ENCODE measurements at places on chromosomes 11 and 22.

DNA sequence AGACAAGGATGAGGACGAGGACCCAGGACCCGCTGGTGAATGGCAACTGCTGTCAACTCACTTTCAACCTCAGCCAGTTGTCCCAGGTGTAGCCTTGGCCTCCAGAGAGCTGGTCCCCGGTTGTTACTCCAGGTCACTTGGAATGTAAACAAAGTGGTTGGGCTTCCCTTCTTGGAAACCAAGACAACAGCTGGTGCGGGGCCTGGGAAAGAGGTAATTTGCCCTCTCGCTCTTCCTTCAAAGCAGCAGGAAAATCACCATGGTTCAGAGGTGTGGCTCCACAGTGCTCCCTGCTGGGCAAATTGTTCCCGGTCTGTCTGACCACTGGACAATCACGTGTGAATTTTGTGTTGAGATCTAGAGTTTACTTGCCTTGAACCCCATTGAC is 15.0 kb downstream of the SLC1A2 start:
- no peak for DNase-seq

DNA sequence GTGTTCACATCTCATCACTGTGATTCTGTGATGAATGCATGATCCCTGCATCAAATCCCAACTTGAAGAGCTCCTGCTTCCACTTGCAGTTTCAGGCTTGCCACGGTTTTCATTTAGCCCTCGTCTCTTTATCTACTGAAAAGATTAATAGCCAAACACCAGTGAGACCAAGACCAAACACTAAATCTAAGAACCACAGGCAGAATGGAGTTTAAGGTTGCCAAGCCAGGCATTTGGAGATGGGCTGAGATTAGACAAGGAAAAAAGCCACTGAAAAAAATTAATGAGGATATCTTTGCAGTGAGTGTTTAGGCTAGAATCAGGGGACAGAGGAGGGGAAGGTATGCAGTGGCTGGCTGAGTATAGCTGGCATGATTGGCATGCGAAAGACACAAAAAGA is 227.2 kb upstream of the BLID start:
- DNase-seq: no peak

DNA sequence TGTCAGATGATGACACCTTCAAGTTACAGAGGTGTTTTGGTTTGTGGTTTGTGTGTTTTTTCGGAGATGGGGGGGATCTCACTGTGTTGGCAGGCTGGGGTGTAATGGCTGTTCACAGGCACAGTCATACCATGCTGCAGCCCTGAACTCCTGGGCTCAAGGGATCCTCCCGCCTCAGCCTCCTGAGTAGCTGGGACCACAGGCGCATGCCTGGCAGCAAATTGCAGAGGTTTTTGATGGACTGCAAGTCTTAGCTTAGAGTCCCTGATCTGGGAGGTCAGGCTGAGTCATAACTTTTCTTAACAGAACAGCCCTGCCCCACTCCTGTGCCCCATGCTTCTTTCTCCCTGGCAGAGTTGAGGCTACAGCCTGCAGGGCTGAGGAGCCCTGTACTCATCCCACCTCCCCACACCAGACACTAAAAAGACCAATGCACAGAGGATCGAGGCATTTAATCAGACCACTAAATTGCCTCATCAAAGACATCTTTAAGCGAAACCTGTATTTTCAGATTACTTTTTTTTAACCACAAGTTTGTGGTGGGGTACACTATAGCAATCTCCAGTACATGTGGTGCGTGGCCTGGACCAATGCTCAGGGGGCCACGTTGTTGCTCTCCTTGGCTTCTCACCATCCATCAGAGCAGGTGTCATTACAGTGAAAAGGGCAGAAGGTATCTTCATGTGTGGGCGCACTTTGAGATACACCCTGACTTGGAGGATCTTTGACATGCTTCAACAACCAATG is 17.1 kb upstream of the ADORA2A start:
- DNase-seq: no peak

DNA sequence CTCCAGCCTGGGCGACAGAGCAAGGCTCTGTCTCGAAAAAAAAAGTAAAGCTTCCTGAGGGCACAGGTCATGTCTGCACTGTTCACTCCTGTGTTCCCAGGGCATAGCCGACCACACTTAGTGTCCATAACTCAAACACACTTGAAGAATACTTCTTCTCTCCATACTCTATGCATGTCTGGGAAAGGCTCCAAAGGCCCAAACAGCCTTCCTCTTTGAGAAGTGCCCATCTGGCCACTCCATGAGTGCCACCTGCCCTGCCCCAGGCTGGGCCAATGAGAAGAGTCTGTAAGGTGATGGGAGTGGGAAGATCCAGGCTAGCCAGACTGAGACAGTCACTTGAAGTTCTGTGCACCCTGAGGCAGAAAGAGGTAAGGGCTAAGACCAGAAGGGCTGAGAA is 24.7 kb downstream of the DGCR2 start:
- no peak for DNase-seq

DNA sequence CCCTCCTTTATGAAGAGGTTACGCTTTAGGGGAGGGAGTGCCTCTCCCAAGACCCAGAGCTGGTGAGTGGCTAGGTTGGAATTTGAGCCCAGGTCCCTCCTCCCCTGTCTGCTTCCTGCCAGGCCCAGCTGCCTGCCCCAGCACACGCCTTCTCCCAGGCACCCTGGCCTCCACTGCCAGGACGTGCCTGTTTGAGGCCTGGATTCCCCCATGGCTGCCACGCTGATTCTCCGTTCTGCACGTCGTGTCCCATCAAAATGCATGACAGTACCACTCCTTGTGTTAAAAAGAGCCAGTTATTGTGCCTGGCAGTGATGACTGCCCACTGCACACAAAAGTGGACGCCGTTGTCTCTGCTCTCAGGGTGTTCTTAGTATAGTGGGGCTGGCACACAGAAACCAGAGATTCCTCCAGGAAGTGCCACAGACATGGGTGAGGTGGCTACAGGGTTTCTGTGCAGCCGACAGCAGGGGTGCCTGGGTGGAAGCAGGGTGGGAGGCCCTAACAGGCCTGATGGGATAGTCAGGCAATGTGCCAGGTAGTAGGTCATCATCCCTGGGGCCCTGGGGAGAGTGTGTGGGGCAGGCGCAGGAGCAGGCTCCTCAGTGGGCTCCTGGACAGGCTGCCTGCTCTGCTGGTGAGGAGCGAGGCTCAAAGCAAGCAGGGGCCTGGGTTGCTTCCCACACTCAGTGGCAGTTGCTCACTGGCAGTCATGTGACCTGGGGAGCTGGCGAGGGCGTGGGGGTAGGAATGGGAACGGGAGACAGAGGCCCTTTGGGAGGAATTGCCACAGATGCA is 24.2 kb downstream of the MED15 start:
- DNase-seq: no peak

DNA sequence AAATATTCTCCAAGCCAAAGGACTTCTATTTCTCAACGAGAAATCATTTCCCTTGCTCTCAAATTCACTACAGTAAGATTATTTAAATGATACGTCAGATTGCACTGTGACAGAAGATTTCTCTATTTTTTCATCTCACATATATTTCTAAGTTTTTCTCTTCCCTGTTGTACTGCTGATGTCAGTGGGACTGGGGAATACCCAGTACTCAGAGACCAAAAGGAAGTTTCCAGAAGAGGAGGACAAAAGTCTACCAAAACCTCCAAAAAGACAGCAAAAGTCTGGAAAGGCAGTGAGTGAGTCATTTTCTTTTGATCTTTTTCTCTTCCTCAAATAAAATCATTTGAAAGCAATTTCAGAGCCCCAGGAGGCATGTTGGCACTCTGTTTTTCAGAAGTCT is 149.8 kb upstream of the PITPNB start:
- no peak for DNase-seq

- DNase-seq: no peak
Observed at GRCh38 chr22:46081036-46081830, 69.1 kb upstream of the PPARA start.

DNA sequence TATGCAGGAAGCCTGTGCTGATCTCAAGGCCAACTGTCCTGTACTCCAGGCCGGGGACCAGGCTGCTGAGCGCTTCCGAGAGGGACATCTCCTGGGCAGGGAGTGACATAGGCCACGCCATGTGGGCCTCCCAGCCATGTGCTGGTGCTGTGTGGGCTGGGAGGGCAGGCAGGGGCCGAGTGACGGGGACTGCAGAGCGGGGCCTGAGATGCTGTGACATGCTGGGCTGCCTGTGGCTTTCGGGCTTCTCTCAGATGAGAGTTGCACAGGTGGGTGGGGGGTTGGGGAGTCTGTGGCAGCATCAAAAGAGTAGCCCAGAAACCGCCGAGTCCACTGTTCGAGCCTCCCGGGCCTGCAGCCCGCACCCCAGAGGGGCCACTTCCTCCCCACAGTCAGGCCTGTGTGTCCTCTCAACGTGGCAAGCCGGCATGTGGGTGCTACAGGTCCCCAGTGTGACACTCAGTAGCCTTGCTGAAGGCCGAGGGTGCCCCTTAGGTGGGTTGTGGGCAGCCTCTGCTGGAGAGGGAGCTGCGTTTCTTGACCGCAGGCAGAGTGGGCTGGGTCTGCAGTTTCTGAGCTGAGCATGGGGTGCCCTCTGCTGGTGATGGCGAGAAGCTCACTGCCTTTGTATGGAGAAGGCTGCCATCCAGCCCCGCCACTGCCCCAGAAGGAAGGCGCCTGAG is 101.2 kb downstream of the BCR start:
- DNase-seq: peak; percentile 89

DNA sequence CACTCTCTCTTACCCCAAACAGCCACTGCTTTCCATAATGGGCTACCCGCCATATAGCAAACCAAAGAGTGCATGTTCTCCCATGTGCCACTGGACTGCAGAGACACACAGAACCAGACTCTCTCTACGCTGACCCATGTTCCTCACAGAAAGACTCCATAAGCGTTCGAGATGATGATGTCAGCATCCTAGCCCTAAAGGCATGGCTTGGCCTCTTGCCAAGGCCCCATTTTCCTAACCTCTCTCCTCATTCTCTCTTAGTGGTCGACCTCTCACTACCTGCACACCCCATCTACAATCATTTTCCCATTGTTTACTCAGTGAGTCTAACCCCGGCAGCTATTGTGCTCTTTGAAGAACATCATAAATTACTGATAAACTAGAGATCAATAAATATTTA is 4.9 kb downstream of the NDUFC2 start:
- DNase-seq: no peak

DNA sequence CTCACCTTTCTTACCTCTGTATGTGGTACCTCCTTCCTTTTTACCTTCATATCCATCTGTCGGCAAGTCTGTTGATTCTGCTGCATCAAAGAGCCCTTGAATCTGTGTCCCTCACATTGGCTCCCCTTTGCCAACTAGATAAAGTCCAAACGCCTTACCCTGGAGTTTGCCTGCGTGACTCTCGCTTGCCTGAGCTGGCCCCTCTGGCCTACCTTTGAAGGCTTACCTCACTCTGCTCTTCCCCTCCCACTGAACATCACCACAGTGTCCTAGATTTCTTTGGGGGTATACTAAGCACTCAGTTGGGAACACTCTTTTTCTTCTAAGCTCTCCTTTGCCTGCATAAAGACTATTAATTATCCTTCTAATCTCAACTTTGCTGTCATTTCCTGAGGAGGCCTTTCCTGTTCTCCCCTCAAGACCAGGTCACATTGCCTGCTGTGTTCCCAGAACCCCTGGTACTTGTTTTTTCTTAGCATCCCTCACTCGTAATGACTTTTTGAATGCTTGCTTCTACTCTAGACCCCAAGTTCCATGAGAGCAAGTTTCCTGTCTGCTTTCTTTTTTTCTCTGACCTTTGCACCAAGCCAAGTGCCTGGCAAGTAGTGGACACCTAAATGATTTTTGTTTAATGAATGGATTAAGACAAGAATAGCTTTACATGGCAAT is 67.8 kb upstream of the ADORA2A start:
- no peak for DNase-seq

DNA sequence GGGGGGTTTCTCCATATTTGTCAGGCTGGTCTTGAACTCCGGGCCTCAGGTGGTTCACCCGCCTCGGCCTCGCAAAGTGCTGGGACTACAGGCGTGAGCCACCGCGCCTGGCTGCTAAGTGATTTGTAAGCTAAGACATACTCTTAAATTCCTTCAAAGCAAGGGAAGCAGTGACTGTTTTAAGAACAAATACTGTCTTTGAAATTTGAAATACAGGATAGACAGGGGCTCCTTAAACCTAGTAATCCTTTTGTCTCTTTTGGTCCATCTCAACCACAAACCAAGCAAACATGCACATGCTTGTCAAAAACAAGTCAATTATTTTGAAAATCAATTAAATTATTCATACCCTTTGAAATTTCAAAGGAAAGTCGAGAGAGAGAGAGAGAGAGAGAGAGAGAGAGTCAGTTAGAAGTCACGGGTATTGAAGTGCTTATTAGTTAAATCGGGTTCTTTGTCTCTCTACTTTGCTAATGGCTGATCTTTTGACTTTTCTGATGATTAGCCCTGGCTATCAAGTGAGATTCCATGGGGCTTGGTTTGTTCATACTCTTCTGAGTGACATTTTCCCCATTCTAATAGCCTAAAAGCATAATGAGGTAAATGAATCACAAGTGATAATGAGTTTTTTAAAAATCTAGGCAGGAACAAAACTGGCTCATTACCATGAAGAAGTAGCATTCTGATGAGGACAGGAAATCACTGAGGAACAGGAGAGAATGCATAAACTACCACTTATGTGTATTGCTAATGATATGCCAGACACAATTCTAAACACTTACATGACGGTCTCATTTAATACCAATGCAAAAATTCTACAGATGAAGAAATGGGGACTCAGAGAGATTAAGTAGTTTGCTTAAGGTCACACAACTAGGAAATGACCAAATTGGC is 48.0 kb downstream of the MCHR1 start:
- DNase-seq: no peak

- no peak for DNase-seq
Observed at GRCh38 chr22:20579273-20580120, 72.1 kb downstream of the MED15 start.

GRCh38 chr22:48494968-48495750 is 1332.5 kb downstream of the BRD1 start:
- no peak for DNase-seq

DNA sequence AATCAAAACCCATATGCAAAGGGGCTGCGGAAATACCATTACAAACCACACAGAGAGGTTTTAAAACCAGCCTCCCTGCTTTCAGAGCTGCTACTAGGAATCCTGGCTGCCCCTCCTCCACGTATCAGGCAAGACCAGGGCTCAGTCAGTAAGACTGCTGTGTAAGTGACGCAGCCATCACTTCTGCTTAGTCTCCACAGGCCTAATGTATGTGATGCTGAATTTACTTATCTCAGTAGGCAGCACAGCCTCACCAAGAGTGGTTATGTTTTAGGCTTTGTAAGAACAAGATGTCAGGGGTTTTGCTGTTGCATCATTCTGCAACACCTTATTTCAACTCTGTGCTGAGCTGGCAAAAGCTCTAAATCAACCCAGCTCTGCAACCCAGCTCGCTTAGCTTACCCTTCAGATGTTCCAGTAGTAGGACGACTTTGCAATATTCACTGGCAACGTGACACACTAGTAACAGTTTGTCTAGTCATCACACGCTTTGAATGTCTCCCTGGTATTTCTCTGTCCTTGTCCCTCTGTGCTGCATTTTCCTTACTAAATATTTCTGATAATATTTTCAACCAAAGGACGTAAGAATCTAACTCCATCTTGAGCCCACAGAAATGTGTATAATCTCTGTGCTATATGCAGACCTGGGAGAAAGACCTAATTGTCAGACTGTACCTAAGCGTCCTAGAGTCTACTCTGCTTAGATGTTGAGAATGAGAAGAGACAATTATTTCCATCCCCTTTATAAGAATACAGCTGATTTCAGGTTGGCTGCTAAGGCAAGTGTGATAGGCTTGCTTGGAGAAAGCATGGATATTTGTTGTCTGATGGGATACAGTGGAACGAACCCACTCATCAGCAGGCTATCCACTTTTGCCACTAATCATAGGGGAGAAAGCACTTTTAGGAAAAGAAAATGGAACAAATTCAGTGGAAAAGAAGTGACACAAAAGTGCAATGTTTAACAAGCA is 72.2 kb downstream of the LARGE2 start:
- no peak for DNase-seq

- DNase-seq: no peak
Observed at GRCh38 chr11:70120674-70121073, 42.6 kb downstream of the ANO1 start.

Measured in GM12892 (cell line).